ENCODE measurements at places on chromosomes 1 and 21. TPM values are rescaled to one million over a fixed set of nuclear protein-coding genes. Genes with fewer than 3 reads are reported as not detected.
A peak's percentile ranks its signal among the peaks of the same experiment; 100 is the strongest.

DNA sequence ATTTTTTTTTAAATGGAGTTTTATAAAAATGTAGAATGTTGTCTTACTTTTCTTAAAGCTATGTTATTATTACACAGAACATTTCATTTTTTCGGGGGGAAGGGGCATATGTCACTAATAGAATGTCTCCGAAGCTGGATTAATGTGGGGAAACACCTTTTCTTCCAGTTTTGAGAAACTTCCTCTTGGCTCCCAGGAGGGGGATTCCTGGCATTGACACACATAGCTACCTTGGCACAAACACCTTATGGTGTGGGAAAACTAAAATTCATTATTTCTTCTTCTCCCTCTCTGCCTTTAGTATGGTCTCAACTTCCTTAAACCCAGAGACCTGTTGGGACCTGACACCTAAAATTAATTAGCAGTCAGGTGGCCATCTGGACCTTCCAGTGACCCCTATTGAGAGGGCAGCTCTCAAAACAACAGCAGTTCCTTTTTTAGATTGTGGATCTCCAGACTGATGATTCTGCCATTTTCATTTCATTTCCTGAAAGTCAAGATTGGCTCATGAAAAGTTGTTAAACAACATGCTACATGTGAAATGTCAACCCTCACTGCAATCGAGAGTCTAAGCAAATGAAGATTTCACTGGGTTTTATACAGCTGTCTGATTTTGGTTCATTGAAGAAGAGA lies 70.1 kb upstream of the EDEM3 start:
- DNase-seq: no peak

DNA sequence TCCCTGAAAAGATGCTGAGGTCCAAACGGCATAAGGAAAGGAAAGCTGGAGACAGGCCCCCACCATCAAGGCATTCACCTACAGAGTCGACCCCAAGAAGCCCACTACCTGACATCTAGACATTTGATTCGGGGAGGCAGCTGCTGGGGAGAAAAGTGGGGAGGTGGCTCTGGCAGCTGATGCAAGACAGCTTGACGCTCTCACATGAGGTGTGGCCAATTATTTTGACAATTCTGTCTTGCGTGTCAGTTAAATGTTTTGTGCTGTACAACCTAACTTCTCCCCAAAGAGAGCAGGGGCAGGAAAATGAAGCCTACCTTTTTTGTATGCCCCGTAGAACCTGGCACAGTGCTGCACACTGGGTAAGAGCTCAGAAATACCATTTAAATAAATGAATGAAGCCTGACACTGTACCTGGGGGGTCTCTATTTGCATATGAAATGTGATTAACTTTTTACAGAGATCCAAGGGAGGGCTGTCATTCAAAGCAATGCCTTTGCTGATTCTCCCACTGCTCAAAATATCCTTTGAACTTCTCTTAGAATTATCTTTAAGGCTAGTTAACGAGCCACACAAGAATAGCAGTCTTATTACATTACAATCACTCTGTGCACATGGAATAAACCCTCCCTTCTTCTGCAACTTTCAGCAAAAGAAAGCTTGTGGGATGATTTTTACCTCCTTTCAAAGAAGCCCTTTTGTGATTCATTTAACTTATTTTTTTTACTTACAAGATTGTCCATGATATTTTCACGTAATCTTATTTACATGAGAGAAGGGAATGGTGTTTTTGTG lies 163.2 kb downstream of the TNR start:
- DNase-seq: no peak

- DNase-seq: no peak
Measured at GRCh38 chr21:36656138-36656537, 42.8 kb upstream of the SIM2 start.

Gene PDE4B
- 19.4 TPM for total RNA-seq

- DNase-seq: no peak
Measured at GRCh38 chr1:159868766-159869165, 6.3 kb upstream of the VSIG8 start.

DNA sequence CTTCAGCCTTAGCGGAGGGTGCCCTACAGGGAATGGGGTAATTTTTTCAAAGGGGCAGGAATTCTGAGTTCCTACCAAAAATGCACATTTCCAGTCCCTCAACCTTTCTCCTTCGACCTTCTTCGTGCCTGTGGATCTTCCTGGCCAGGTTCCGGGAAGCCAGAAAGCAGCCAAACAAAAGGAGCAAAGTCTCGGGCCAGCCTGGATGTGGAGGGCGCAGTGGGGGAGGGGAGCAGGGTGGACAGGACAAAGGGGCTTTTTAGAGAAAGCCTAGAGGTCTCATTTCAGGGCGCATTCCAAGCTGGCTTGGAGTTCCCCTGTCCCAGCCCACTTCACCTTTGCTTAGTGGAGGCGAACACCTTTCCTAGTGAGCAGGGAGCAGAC lies 2.9 kb upstream of the INAVA start:
- no peak for DNase-seq

- DNase-seq: no peak
Measured at GRCh38 chr1:206843626-206844025, 21.8 kb upstream of the IL20 start.

DNA sequence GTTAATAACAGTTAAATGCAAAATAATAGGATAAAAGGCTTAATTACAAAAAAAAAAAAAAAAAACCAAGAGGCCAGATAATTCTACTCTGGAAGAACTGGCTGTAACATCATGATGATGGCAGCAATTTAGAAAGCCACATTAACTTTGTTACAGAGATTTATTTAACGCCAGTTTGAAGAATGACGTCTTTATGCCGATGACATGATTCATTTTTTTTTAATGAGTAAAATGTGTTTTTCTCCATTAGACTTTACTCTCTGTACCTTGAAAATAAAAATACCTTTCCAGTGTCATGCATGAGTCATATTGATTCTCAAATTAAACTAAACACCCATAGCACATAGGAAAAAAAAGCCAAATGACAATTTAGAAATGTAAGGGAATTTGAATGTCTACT lies 226.1 kb downstream of the RGS7 start:
- no peak for DNase-seq

Gene TMEM82
- not detected for total RNA-seq

- no peak for DNase-seq
Measured at GRCh38 chr1:227561241-227561907, 2.0 kb upstream of the ZNF678 start.

DNA sequence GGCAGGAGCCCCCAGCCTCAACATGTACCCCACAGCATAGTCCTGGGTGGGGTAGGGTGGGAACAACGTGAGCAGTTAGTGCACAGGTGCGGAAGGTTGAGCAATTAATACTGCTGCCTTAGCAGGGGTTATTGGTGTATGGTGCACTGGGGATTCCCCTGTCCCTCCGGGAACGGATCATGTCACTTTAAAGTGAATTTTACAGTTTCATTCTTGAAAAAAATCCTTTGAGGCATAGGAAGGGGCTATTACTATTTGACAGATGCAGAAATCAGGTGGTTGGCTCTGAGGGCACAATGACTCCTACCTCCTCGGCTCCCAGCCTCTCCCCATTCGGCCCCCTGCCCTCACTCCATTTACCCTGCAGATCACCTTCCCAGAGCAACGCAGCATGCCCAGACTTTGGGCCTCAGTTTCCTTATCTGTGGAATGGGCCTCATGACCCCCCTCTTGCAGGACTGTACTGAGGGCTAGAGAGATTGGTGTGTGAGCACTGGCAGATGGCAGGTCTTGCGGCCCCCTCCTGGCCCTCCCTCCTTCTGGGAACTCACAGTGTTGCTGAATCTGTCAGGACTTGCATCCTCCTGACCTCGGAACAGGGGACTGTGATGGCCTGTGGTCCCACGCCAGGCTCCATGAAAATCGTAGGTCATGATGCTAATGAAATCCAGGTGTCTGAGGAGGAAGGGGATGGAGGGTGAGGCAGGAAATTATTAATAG lies 5.1 kb upstream of the MYBPH start:
- DNase-seq: no peak

GRCh38 chr1:2566101-2567045 lies 10.2 kb downstream of the TNFRSF14 start:
- no peak for DNase-seq

Gene OR2T35
- total RNA-seq: not detected

- no peak for DNase-seq
Measured at GRCh38 chr1:222334026-222334680, 213.8 kb downstream of the HHIPL2 start.

DNA sequence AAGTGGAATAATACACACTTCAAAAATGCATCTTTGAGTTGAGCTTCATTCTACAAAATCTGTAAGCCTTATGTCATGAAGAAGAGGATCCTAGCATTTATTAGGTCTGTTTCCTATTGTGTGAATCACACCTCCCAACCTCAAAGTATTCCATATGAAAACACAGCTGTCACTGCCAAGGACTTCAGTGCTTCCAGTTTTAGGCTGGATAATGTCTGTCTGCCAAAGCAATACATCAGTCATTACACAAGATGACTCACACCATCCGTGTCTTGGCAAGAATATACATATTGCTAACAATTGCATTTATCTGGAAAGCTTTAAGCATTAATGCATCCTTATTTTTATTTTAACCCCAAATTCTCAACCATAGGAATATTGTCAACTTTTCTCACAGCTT lies 125.7 kb upstream of the TMPRSS15 start:
- DNase-seq: no peak

Gene CCDC185
- total RNA-seq: not detected

GRCh38 chr1:23337869-23338268 lies 6.2 kb downstream of the HNRNPR start:
- no peak for DNase-seq

Gene CFAP107
- total RNA-seq: not detected

- DNase-seq: peak; percentile 55
Measured at GRCh38 chr21:42061195-42061985, 9.7 kb upstream of the UMODL1 start.

GRCh38 chr21:41032541-41032940 lies 135.4 kb upstream of the BACE2 start:
- DNase-seq: no peak

GRCh38 chr1:195617106-195617505 lies 991.1 kb downstream of the KCNT2 start:
- no peak for DNase-seq

Gene SPRR2F
- not detected for total RNA-seq

GRCh38 chr1:15288173-15288926 lies 41.3 kb downstream of the FHAD1 start:
- no peak for DNase-seq

DNA sequence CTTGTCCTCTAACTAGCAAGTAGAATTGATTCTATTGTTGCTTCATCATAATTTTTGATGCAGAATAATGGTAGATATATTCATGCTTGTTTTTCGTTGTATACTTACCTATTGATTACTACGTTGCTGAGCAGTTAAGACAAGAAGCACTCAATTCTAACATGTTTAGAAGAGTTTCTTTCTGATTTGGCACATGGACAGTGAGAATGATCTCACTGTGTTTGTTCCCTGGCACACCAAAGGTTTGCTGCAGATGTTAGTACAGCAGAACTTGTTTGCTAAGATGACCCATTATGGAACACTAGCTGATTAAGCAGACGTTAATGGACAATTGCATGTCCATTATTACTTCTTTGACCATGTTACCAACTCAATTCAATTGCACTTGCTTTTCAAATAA lies 184.7 kb upstream of the SGIP1 start:
- no peak for DNase-seq

DNA sequence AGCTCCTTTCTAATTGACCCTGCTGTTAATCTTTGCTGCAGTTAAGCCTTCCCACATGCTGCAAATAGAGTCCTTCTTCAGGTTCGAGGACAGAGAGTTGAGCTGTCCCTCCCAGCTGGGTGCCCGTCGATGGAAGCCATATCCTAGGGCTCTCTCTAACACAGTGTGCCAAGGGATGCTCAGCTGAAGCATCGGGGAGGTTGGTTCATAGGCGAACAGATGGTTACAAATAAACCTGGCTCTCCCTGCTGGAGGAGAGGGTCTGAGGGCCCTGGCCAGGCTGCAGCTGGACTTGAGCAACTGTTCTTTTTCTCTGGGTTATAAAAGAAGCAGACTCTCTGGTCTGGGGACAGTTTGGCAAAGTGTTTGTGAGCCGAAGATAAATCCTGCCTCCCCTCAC lies 120.3 kb upstream of the C8B start:
- no peak for DNase-seq

Measured in left ventricle myocardium superior (tissue), 1 donor.